ENCODE measurements at places on chromosomes 7 and 10.

GRCh38 chr7:28957064-28957750 lies 923 bp downstream of the TRIL start:
- DNase-seq = no peak

DNA sequence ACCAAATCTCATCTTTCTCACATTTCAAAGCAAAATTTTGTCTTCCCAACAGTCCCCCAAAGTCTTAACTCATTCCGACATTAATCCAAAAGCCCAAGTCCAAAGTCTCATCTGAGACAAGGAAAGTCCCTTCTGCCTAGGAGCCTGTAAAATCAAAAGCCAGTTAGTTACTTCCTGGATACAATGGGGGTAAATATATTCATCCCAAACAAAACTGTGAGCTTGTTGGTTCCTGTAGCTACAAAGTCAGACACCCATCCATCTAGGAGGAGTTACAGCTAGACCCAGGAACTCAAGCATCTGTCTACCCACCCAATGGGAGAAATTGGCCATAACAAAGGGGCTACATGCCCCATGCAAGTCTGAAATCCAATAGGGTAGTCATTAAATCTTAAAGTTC lies 51.9 kb downstream of the MTURN start:
- no peak for DNase-seq

DNA sequence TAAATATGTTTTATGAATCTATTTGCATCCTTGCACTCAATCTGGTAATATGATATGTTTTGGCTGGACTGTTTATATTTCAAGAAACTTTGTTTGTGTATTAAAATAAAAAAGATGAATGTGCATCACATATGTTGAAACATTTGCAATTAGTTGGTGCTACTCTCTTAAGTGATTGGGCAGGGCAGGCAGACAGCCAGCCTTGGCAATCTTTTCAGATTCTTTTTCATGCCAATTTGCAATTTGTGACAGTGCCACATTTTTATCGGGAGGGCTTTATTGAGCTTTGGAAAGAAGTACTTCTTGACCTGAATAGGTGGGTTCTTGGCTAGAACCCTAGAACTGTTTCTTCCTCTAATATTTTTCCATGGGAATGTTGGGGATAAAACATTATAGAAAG lies 152.2 kb downstream of the NXPH1 start:
- no peak for DNase-seq

GRCh38 chr7:18363751-18364380 lies 131.7 kb upstream of the HDAC9 start:
- DNase-seq = no peak

GRCh38 chr10:33749067-33749735 lies 414.7 kb upstream of the NRP1 start:
- DNase-seq = no peak

DNA sequence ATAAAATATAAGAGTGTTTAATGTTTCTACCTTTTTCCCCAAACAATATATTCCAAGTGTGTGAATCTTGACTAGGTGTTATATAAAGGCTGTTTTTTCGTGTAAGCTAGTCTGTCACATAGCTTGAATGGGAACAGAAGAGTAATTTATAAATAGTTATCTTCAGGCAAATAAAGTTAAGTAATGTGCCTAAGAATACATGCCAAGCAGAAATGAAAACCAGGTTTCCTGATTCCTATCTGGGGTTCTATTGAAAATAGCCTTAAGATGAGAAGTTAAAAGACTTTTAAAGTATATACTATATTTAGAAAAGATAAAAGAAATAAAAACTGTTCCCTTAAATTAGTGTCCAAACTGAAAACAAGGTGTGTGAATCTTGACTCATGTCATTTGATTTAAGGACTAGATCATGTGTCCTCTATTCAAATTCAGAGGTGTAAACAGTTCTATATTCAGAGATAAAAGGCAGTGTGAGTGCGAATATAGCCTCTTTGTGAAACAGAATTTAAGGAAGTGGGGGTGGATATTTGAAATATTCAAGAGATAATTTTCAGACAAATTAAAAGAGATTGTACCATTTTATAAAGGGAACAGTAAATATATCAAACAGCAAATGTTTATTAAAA lies 247.5 kb downstream of the THSD7A start:
- no peak for DNase-seq

DNA sequence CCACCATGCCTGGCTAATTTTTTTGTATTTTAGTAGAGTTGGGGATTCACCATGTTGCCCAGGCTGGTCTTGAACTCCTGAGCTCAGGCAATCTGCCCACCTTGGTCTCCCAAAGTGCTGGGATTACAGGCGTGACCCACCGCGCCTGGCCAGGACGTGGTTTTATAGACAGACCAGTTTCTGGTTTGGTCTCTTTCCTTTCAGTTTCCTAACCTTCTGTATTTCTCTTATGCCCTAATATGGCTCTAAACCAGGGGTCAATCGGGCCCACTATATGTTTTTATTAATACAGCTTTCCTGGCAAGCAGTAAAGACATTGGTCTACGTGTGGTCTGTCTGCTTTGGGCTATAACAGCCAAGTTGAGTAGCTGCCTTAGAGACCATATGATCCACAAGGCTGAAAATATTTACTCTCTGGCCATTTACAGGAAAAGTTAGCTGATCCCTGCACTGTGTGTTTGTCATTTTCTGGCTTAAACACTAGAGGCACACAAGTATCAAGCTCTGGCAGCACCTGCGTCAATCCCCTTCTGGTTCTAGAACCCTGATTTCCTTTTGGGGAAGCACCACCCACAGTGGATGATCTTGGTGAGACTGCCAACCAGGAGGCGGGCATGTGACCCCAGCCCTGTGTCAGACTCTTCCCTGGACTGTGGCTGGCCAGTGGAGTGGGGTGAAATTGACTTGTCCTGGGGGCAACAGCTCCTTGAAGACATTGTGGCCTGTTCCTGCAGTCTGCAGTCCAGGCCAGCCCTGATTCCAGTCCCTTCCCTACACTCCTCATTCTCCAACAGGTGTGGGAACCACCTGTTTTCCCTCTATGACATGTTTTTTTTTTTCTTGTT lies 497.2 kb downstream of the PLXNA4 start:
- no peak for DNase-seq

- no peak for DNase-seq
Measured at GRCh38 chr10:71663311-71663710, 56.3 kb downstream of the C10orf105 start.

- no peak for DNase-seq
Measured at GRCh38 chr10:18795549-18795948, 136.3 kb downstream of the ARL5B start.

DNA sequence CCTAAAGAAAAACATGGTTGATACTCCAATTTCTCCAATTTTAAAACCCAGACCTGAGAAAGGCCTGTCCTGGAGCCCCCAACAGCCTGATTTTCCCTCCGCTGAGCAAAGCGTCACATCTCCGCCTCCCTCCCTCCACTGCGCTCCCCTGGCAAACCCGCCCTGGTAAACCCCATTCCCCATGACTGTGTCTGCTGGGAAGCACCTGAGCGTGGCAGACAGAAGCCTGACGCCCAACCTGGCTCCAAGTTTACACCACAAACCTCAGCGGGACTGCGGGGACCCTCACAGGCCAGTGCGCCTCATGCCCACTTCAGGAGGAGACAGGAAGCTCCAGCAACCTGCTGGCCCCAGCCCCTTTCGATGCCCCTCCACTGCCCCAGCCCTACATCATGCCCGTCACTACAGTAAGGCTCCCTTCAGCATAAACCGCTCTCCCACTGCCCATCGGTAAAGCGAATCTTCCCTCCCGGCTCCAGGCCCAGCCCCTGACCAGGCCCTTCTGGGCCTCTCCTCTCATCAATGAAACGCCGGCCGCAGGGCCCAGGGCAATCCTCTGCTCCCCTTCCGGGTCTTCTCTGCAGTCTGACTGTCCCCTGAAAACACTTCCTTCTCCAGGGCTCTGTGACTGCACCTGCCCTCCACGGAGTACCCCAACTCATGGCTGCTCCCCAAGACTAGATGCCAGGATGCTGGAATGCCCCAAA lies 233.3 kb downstream of the MAD1L1 start:
- DNase-seq = no peak

GRCh38 chr10:69413221-69413865 lies 3.4 kb downstream of the TACR2 start:
- DNase-seq = no peak

DNA sequence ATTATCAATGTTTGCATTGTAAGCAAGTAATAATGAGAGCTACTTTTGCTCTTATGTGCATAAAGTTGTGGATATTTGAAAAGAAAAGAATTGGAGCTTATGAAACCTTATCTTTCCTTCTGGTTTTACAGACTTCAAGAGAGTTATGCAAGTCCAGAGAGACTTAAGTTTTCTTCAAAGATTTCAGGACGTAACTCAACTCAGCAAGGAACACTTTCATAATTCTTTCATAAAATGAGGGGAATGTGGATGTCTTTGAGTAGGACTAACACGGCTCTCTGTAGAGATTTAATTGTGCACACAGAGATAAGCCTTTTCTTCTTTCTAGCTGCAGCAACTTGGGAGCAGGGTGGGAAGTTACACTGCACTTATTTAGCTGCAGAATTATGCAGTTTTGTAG lies 97.5 kb downstream of the DNAJB9 start:
- DNase-seq = no peak

DNA sequence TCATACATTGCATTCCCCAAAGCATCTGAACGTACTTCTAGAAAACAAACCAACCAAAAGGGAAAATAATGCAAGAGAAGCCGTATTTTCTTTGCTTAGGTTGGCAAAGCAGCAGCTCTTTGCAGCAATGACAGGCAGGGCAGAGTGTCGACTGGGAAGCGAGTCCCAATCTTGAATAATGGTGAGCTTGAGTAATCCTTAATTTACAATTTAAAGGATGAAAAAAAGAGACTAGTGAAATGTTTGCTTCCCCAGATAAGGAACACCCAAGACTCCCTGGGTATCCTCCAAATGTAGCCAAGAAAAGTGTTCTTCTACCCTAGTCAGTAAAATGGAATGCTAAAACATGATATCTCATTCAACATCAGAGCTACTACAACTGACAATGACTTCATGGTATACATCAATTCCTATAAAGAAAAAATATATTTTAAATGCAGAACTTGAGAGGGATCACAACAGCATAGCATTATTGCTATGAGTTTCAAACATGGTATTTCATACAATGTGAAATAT lies 32.0 kb downstream of the GPAM start:
- no peak for DNase-seq

GRCh38 chr10:72174297-72174662 lies 41.5 kb upstream of the ANAPC16 start:
- no peak for DNase-seq

GRCh38 chr7:100011516-100011915 lies 3.9 kb upstream of the ZKSCAN1 start:
- DNase-seq = no peak

DNA sequence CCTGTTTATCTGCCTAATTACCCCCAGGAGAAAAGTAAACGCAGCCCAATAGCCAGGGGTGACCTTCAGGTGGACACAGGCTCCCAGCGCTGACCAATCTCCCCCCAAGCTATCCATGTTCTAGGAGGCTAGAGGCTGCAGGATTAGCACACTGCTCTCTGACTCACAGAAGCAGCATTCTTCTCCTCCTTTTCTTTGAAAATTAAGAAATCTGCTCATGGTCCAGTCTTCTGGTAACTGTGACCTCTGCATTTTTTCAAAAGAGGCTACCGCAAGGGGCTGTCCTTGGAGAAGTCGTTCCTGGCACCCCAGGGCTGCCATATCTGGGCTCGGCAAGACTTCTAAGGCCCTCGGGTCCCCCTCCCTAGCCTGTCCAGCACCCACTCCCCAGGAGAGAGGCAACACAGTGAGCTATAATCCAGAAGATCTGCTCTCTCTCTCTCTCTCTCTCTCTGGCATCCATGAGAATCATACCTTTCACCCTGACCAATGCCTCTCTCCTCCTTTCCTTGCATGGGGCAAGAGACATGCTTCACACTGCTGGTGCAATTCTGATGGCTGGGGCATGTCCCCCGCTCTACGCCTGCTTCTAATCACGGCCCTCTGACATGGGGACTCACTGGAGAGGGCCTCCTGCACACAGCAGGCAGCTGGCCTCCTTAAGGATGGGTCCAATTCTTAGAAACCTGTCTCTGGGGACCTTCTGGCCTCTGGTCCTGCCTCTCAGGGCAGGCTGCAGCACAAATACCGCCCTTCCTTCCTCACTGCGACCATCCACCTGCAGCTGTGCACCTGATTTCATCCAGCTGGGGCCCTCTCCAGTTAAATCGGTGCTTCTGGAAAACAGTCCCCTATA lies 27.3 kb downstream of the ANXA11 start:
- no peak for DNase-seq

DNA sequence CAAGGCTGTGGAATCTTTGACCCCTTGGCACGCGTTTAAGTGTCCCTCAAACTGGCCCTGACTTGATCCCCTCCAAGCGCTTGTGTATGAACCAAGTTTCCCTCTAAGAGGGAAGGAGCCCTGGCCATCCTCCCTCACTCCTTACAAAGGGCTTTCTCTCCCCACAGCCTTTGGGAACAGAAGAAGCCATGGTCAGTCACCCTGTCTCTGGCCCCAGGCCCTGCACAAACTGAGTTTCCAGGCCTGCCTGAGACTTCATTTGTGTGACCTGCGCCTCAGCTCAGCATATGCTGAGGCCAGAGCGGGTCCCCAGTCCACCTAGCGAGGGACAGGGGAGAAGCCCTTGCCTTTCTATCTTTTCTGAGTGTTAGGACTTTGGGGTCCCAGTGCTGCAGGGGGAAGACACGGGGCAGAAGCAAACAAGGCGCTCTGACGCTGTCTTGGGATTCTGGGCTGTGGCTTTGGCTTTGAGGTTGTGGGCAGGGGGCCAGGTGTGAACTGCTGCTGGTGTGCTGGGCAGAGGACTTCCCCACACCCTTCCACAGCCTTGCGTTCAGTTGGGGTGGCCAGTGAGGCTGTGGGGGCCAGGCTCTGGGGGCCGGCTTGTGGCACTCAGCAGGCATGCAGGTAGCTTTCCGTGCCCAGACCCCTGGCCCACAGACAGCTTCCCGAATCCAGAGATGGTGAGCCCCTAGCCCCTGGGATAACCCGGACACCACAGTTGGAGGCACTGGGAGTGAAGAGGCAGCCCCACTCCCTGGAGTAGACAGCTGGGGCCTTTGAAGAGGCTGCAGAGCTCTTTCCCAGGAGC lies 1.5 kb downstream of the RET start:
- no peak for DNase-seq

- no peak for DNase-seq
Measured at GRCh38 chr7:28854750-28855074, 103.4 kb downstream of the TRIL start.

- DNase-seq = no peak
Measured at GRCh38 chr10:93806903-93807302, 49.2 kb downstream of the LGI1 start.

- no peak for DNase-seq
Measured at GRCh38 chr10:116878123-116878522, 28.8 kb downstream of the ENO4 start.

GRCh38 chr7:64636386-64636785 lies 29.5 kb upstream of the ZNF107 start:
- no peak for DNase-seq

GRCh38 chr10:35375091-35375765 lies 38.9 kb downstream of the CCNY start:
- no peak for DNase-seq

DNA sequence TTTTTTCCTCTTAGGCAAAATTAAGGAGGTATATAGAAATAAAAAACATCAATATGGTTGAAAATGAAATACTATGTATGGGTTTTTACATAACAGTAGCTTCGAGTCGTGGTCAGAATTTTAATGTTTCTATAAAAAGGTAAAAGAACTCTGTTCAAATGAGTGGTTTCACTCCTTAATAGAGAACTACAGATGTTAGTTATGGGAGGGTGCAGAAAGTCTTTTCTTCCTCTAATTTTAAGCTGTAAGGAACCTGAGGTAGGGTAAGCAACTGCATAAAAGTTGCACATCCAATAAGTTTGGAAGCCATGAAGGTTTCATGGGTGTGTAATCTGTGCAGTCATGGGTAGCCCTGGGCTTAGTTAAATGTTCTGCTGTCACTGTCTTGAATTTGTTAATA lies 141.3 kb downstream of the SUGCT start:
- DNase-seq = no peak
